ENCODE measurements at places on chromosomes 2 and 18.

DNA sequence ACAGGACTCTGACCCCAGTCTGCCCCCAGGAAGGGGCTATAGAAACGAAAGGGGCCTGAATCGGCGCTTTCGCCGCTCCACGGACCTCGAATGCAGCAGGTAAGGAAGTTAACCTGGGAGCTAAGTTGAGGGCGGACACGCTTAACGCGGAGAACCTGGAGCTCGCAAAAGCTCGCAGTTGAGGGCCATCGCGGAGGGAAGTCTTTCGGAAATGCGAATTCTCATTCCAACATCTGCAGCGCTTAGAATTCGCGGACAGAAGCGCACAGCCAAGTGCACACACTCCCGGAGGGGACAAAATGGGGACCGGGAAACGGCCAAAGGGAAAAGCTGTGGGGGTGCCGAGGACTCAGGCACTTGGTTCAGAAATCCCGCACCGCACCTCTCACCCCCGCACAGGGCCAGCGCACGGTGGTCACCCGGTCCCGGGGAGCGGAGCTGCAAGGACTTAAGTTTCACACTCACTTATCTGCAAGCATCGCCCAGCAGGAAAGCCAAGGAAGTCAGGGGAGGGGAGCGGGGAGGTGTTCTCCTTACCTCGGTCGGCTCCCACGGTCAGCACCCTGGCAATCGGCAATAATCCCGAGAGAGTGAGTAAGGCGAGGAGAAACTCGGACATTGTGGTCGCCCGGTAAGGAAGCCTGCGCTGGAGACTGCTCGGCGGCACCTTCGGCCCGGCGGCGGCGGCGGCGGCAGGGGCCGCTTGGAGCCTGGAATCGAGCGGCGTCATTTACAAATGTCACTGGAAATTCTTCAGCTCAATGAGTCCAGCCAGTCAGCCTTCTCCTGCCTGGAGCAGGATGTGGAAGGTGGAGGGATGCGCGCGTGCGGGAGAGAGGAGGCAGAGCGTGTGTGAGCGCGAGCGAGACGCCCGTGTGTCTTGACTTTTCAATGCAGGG is 456 bp downstream of the LRP1B start:
- DNase-seq, result no peak

GRCh38 chr2:230439590-230439989 is 23.6 kb downstream of the SP100 start:
- no peak for DNase-seq

- DNase-seq, result no peak
Measured at GRCh38 chr18:6013171-6013810, 118.0 kb upstream of the TMEM200C start.

DNA sequence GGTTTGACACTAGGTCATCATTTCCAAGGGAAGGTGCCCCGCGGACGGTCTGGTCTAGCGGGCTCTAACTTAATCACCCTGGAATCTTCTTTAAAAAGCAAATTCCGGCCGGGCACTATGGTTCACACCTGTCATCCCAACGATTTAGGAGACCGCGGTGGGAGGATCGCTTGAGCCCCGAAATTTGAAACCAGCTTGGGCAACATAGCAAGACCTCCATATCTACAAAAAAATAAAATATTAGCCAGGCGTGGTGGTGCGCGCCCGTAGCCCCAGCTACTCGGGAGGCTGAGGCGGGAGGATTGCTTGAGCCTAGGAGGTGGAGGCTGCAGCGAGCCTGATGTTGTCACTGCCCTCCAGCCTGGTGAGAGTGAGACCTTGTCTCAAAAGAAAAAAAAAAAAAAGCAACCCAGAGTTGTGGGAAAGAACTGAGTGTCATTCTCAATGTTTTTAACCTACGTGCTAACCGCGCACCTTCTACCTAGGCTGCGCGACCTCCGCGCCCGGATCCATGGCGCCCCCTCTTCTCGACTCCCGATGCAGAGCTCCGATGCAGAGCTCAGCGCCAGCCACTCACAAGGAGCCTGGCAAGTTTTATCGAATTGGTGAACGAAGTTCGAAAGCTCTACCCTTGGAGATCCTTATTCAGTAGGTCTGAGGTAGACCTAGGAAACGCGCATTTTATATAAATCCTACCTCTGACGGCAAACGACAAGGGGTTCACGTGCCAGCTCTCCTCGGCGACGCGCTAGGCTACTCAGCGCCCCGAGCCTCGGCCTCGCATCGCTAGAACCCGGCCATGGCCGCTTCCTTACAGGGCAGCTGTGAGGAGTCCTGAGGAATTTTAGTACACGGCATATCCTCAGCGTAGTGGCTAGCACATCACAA is 888 bp upstream of the TWSG1 start:
- no peak for DNase-seq

GRCh38 chr2:207746131-207746530 is 23.6 kb downstream of the FZD5 start:
- DNase-seq, result peak; percentile 25

DNA sequence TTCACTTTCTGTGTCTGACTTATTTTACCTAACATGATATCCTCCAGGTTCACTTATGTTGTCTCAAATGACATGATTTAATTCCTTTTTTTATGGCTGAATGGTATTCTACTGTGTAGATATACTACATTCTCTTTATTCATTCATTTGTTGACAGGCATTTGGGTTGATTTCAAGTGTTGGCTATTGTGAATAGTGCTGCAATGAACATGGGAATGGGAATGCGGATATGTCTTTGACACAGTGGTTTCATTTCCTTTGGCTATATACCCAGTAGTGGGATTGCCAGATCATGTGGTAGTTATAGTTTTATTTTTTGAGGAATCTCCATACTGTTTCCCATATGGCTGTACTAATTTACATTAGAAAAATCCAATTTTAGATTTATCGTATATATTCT is 195.4 kb upstream of the KLHL14 start:
- DNase-seq, result no peak

DNA sequence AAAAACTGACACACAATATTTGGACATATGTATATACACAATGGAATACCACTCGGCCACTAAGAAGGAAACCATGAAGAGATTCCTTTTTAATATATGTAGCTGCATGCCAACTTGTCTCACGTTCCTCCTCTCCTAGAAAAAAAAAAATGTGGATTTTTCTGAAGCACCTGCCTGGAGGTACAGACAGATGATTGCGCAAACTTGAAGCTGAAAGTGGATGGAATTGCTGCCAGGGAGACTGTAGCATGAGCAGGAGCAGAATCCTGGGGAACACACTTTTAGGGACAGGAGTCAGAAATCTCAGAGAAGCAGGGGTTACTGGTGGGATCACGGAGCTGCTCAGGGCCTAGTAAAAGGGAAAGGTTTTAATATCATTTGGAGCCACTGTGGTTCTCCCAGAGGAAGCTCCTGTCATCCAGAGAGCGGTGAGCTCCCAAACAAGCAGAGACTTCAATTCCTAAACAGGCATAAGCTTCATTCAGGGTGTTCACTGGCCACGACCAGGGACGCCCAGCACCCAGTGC is 640 bp upstream of the SPR start:
- DNase-seq, result no peak

GRCh38 chr2:217870528-217871011 is 132.2 kb downstream of the TNS1 start:
- no peak for DNase-seq

- DNase-seq, result no peak
Measured at GRCh38 chr2:39506215-39506614, 69.1 kb upstream of the MAP4K3 start.

GRCh38 chr18:22193466-22193865 is 24.1 kb downstream of the GATA6 start:
- no peak for DNase-seq

DNA sequence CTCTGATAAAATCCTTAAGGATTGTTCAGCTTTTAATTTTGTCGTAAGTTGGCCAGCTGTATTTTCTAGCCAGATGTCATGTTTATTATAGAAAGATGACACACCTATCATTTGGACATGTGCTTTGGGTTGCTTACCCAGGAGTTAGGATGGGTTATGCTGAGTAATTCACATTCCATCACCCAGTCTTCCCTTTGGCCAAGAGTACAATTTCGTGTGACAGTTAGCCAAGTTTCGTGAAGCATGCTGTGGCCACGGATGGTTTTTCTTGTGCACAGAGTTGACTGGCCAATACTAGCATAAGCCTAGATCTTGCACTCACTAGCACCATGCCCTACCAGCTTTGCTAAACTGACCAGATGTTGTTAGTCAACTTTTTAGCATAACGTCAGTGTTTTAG is 5.8 kb downstream of the MAPRE3 start:
- no peak for DNase-seq

DNA sequence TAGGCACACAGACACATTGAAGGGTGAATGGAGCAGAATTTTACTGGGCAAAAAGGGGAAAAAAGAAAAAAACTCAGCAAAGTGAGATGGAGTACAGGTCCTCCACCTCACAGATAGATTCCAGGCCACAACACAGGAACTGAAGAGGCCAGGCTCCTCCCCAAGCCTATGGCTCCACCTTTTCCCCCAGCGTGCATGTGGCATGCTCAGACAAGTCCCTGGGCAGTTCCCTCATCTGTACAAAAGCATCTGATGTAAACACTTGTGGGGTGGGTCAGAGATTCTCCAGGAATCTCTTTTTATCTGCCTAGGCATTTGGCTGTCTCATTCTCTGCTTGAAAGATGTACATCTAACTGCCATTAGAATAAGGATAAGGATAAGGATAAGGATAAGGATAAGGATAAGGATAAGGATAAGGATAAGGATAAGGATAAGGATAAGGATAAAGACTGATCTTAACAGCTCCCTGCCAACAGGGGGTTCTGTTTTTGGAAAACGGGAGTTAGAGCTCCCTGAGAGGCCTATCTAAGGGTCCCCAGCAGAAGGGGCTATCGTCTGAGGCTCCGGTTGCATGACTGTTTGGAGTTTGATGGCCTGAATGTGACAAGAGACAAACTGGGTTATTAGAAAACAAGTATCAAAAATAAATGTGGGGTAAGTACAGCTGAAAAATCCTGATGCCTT is 17.2 kb upstream of the ASXL3 start:
- DNase-seq, result no peak

DNA sequence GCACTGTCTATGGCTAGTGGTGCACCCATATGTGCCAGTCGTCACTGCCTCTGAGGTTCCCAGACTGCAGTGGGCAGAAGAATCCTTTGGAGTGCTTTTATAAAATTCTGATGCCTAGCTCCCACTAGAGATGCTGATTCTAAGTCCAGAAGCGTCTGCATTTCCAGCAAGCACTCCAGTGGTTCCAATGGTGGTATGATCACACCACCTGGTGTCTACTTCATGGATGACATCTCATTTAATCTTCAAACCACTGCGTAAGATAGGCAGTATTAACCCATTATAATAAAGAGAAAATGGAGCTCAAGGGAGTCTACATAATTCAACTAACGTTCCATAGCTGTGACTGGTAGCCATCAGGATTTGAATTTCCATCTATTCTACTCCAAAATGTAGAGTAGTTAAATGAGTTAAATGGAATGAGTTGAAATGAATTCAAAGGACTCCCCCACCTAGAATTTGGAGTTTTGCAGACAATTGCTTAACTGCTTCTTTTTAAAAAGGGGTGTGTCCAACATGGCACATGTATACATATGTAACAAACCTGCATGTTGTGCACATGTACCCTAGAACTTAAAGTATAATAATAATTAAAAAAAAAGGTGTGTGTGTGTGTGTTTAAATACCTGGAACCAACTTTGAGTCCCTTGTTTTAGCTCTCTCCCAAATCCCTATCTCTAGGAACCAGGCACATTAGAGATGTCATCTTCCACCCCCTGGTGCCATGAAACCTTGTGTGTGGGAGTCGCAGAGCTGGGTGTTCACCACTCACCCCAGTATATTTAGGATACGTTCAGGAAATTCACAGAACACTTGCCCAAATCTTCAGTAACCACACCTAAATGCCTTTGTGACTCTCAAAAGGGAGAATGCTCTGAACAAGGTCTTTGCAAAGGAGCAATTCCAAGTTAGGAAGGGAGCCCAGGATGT is 14.1 kb downstream of the LAMA3 start:
- no peak for DNase-seq

DNA sequence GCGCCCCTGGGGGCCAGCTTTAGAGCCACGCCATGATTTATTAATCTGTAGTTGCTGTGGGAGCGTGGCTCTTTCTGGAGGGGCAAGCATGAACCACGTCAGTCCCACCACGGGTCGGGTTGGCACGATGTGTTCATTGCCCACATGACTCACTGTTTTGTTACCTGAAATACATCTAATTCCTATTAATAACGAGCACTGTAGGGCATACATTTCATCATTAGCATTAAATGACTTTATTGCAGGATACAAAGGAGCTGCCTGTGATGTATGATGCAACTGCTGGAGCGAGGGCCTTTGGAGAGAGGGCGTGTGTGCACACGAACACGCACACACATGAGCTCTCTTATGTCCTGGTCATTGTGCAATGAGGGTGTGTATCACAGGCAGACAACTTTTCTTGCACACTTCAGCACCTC is 127.0 kb downstream of the INHBB start:
- DNase-seq, result no peak

GRCh38 chr18:3626929-3627458 is 177.0 kb downstream of the TGIF1 start:
- DNase-seq, result no peak

DNA sequence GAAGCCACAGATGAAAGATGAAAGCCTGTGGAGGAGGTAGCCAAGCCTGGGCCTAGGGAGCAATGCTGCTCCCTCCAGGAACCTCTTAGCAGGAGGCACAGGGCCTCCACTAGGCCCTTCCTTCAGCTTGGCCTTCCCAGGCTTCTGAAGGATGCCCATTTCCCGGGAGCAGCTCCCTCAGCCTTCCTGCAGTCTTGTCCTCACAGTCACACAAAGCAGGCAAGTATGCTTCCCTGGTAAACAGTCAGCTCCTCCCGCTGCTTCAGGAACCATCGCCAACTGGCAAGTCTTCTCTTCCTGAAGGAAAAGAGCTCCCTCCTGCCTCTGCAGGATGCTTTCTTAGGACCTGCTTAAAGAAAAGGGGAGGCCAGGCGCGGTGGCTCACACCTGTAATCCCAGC is 53.2 kb downstream of the SMAD7 start:
- no peak for DNase-seq

DNA sequence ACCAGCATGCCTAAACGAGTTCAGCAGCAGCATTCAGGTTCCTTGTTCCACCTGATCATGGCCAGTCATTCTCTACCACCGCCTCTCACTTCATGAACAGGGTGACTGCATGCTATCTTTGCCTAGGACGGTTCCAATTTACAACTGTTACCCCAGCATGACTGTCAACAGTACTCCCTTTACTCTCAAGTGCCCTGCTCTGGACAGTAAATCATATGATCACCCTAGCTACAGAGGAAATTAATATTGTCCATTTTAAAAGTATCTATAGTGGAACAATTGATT is 25.7 kb downstream of the MGAT4A start:
- no peak for DNase-seq

DNA sequence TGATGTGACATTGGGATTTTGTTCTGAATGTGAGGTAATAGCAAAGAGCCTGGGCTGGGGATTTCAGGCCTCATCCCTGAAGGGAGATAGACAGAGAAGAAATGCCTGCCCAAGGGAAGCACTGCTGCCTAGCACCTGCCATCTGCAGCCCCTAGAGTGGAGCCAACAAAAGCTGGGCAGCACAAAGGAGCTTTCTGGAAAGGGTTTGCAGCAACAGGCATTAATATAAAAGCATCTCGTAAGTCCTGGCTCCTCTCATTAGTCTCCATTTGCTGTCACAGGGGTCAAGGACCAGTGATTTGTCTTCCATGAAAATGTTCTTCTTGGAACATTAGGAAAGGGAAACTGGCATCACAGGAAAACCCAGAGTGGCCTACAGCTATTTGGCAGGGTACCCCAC is 157.2 kb upstream of the SLC14A2 start:
- DNase-seq, result no peak

GRCh38 chr2:68216454-68217310 is 35.6 kb downstream of the PPP3R1 start:
- no peak for DNase-seq

- no peak for DNase-seq
Measured at GRCh38 chr2:178990533-178991241, 59.2 kb downstream of the CCDC141 start.

Data from activated naive CD4-positive, alpha-beta T cell treated with Interleukin-2 at 50 U/mL for 16 hours (primary cell).